ENCODE measurements at places on chromosomes 16 and 17.

- peak; percentile 56 for DNase-seq
These were observed 2.1 kb downstream of the SCARF1 start for GRCh38 chr17:1643293-1643998.

- DNase-seq = no peak
These were observed 36.8 kb downstream of the GDPD1 start for GRCh38 chr17:59257101-59257500.

DNA sequence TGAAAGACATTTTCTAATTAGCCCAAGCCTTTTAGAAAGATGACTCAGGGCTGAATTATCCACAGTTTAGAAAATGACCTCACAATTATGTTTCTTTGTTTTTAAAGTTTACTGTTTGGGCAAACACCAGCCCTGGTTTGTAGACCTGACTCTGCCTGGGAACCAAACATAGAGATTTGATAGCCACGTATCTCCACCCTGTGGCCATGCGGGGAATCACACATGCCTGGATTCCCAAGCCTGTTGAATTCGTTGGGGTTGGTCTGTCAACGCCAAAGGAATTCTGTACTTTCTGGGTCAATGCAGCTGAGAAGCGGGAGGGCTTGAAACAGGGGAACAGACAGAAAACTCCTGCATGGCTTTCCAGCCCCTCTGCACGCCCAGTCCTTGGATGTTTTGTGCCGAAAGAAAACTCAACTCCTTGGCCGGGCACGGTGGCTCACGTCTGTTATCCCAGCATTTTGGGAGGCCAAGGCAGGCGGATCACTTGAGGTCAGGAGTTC lies 26.9 kb downstream of the CD300A start:
- peak; percentile 71 for DNase-seq

DNA sequence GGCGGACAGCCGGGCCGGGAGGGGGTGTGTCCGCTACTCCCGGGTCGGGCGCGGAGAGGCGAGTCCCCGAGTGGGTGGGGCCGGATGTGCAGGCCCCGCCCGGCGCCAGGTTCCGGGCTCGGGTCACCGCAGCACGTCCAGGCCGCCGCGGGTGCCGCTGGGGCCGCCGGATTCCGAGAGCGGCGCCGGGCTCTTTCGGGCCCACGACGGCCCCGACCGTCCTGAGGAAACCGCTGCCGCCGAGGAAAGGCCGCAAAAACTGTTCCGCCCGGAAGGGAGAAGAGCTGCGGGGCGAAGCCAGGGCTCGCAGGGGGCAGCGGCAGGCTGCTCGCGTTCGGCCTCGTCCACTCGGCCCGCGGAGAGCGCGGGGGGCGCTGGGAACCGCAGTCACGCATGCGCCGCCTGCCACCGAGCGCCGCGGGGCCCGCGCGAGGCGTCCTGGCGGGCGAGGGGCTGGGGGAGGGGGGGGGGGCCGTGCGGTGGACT lies at the start of gene ZKSCAN2:
Gene ZKSCAN2, minus strand, starts transcription at position 376 of the 486 bp plus-strand sequence. CDS start 718 bp downstream, outside the sequence.
- DNase-seq = peak; percentile 95

- no peak for DNase-seq
These were observed 21.6 kb upstream of the CDH1 start for GRCh38 chr16:68715471-68715870.

- no peak for DNase-seq
These were observed 85.4 kb downstream of the GAS7 start for GRCh38 chr17:10112962-10113361.

- no peak for DNase-seq
These were observed 2.3 kb downstream of the METRNL start for GRCh38 chr17:83081684-83082201.

DNA sequence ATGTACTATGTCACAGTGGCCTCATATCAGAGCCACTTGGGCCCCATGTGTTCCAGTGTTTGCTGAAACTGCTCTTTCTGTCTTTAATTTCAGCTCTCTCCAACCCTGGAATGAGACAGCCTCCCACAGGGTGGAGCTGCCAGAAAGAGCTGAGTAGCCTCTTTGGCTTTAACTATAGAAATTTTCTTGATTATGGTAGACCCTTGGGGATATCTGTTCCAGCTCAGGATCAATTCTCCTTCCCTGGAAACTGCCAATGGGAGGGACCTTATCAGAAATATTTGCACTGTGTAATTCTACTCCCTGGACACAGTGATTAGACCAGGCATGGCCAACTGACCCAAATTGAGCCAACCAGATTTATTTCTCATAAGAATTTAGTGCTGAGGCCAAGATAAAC lies 39.0 kb upstream of the KDM8 start:
- no peak for DNase-seq

- no peak for DNase-seq
These were observed 4.3 kb upstream of the CLEC19A start for GRCh38 chr16:19281246-19281645.

DNA sequence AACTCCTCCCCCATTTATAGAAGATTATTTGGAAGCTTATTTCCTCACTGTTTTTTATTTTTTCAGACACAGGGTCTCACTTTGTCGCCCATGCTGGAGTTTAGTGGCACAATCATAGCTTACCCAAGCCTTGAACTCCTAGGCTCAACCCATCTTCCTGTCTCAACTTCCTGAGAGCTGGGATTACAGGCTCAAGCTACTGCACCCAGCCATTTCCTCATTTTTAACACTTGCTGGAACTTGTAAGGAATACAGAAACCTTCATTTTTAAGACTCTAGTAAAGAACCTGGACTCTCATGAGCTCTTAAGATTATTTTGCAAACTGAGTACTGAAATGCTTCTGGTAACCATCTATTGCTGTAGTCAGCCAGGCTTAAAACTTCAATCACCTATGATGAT lies 29.9 kb downstream of the KANSL1 start:
- DNase-seq = no peak

DNA sequence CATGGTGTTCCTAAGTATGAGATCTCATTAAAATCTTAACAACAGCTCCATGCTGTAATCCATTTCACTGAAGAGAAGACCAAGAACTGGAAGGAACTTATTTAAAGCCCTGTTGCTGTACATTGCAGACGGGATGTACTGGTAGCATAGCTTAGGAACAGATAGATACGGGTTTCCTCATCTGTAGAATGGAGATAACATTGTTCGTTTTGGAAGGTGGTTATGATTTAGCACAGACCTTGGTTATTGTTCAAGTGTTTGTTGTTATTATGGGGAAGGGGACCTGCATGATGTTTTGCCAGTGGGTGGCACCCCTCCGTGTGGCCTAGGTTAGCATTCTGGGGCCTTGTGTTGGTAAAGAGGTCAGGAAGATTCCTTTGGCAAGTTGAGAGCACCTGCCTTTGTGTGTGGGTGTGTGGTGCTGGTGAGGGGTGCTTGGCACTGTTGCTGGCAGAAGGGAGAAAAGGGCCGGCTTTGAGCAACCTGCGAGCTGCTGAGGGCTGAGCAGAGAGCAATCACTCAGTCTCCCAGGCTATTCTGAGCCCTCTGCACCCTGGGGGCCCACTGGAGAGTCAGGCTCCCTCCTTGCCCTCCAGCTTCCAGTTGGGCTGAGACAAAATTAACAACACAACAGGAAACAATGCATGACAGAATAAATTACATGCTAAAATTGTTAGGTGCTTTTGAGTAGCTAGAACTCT lies 2.3 kb downstream of the TAOK2 start:
- DNase-seq = no peak

- DNase-seq = peak; percentile 88
These were observed 1.3 kb upstream of the TUBB3 start for GRCh38 chr16:89921702-89922476.

DNA sequence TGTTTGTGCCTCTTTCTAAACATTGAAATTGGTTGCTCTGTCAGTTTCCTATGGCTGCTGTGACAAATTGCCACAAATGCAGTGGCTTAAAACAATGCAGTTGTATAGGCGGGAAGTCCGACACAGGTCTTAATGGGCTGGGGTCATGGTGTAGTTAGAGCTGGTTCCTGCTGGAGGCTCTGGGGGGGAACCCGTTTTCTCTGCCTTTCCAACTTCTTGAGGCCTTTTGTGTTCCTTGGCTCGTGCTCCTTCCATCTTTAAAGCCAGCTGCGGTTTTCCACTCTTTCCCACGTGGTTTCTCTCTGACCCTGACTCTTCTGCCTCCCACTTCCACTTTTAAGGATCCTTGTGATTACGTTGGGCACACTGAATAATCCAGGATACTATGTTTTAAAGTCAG lies 12.5 kb downstream of the EPN2 start:
- peak; percentile 20 for DNase-seq
